ENCODE measurements at places on chromosomes 5 and 9.

DNA sequence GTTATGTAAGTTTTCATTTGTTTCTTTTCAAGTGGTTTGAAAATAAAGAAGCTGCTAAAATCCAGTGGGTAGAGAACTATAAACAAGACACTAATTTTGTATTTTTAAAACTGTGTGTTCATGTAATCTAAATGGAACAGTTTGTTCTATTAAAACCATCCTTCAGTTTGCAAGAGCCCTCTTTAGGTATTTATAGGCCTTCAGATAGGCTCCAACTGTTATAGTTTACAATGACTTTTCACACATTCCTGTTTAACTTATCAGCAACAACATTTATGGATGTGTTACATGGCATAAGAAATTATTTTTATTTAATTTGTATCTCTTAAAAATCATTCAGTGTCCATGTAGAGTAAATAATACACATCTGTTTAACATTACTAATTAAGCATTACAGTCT is 126.7 kb upstream of the SLCO6A1 start:
- DNase-seq, result no peak

- no peak for DNase-seq
Measured at GRCh38 chr5:135395451-135395850, 3.6 kb downstream of the MACROH2A1 start.

DNA sequence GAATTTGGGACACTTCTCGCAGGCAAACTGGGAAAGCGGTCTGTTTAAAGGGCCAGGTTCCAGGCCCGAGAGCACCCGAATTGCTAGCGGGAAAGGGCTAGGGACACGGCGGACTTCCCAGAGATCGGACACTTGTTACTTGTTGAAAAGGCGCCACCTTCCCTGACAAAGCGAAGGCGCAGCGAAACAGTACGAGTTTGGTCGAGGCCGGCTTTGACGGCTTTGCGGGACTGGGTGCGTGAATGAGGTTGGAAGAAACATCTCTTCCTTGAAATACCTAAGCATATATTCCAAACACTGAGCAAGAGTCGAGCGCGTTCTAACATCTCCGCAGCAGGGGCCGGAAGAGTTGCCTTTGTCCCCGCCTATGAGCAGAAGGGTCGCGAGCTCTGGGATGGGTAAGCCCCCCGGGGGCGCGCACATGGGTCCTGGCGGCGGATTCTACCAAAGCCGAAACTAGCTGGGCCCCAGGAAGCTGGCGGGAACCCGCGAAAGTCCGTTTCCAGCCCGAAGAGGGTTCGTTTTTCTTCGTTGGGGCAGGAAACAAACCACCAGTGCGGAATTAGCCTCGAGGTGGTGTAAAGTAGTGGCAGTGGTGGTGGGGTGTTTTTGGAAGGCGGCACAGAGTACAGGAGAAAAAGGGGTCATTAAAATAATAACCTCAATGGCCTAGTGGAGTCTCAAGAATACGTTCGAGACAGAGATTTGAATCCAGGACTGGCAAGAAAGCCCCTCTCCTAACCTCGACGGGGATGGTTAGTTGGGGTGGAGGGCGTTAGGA is 1.5 kb downstream of the GDNF start:
- no peak for DNase-seq

GRCh38 chr5:55569513-55569865 is 34.7 kb upstream of the PLPP1 start:
- DNase-seq, result no peak
